Activated T-helper 2 cell treated with anti-CD3 and anti-CD28 coated beads, Interferon-gamma antibody, Interleukin-2, Interleukin-4, amounts not matched to agents 10 μg/mL and 5 μg/mL and 100 μg/mL, durations not matched to agents 14 hours and 24 hours and 36 hours (primary cell): ENCODE measurements at places on chromosomes 2 and 18. TPM values are rescaled to one million over a fixed set of nuclear protein-coding genes. Genes with fewer than 3 reads are reported as not detected.
A peak's percentile ranks its signal among the peaks of the same experiment; 100 is the strongest.

DSG3 gene
- not detected in 2 replicates for total RNA-seq

TRIM43 gene
- 0.11 and 0.25 TPM in 2 replicates for total RNA-seq

LRRTM1 gene
- total RNA-seq: not detected in 2 replicates

GPR35 gene
- total RNA-seq: 24.9 and 27.4 TPM in 2 replicates

DNA sequence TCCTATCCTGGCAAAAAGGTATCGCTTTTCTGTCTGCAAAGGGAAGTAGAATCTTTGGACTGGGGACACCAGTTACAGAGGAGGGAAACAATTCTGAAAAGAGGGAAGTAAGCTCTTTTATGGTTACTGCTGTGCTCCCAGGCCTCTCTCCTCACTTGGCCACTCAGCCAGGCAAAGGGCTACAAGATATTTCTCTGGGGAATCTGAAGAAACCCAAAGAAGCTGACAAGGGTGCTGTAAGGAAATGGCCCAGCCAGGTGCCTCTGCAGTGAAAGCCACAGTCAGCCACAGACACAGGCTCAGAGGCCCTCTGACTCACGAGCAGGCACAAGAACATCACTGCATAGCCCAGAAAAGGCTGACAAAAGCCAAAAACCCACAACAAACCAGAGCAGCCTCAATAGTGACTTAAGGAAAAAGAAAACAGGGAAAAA, 5.8 kb downstream of the HDLBP start:
- peak; percentile 51 for DNase-seq
- peaks cover 33% of the 10 kb centered on the region for H3K36me3 ChIP-seq
- no peaks in the 10 kb centered on the region for H3K27me3 ChIP-seq
- H3K4me1 ChIP-seq: peaks cover 55% of the 10 kb centered on the region
- peak overlapping the region; percentile 82 for H3K27ac ChIP-seq
- H3K4me3 ChIP-seq: peak overlapping the region; percentile 56

GRCh38 chr18:7417727-7418126, 149.4 kb upstream of the PTPRM start:
- H3K4me1 ChIP-seq: no peaks in the 10 kb centered on the region
- H3K36me3 ChIP-seq: no peaks in the 10 kb centered on the region
- H3K27me3 ChIP-seq: no peaks in the 10 kb centered on the region
- DNase-seq: no peak
- no peak overlapping the region for H3K27ac ChIP-seq
- no peak overlapping the region for H3K4me3 ChIP-seq

GRCh38 chr2:98560256-98560771, 48.0 kb downstream of the COA5 start:
- DNase-seq: no peak
- no peaks in the 10 kb centered on the region for H3K27me3 ChIP-seq
- H3K36me3 ChIP-seq: peaks cover 69% of the 10 kb centered on the region
- no peak overlapping the region for H3K4me3 ChIP-seq
- H3K4me1 ChIP-seq: peaks cover 32% of the 10 kb centered on the region

DNA sequence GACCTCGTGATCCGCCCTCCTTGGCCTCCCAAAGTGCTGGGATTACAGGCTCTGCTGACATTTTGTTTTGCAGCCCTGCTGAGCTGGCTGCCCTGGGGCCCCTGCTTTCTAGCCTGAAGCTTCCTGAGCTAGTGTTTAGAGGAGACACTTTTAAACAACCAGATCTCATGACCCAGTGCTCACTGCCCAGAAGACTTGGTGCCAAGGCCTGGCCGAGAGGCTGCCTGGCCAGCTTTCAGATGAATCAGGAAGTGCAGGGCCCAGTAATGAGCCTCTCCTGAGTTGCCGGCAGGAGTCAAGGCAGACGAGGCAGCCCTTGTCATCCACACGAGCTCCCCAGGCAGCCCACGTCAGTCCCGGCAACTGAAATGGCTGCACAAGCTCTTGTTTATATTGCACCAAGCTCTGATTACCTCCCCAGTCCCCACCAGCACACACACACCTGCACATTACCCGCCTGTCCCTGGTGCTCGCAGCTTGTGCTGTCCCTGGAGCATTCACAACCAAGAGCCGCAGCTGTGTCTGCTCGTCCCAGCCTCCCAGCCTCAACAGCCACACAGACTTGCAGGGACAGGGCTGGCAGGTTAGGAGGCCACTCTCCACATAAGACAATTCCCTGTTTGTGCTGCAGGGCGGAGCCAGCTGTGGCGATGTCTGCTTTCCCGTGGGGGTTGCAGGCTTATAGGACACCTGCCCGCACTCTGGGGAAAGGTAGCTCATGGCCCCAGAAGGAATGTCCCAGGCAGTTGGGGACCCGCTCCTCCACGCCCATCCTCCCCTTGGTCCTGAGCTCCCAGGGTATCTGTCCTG, 331.2 kb upstream of the MYT1L start:
- no peak overlapping the region for H3K27ac ChIP-seq
- H3K27me3 ChIP-seq: no peaks in the 10 kb centered on the region
- H3K4me3 ChIP-seq: no peak overlapping the region
- no peak for DNase-seq
- no peaks in the 10 kb centered on the region for H3K4me1 ChIP-seq
- H3K36me3 ChIP-seq: no peaks in the 10 kb centered on the region

DNA sequence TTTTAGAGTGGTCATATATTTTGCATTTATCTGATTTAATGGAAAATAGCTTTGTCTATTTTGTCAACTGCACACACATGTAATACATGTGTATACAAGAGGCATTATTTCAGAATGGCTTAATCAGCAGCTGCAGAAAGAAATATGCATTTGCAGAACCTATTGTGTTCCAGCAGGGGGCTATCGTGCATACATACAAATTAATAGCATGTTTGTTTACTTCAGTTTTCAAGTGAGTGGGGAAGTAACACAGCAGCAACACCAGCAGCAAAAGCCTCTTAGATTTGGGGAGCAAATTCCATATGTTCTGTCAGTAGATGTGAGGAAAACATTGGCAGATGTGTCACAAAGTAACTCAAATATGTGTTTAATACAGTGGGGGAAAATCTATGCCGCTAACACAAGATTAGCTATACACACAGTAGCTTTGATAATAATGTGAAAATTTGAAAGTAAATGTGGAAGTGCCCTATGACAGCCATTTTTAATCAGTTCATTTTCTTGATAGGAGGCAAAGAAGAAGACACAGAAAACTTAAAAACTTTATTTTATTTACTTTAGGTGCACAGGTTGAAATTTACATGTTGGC, 218.1 kb downstream of the WDR7 start:
- no peak for DNase-seq
- peaks cover 6% of the 10 kb centered on the region for H3K4me1 ChIP-seq
- no peak overlapping the region for H3K27ac ChIP-seq
- no peaks in the 10 kb centered on the region for H3K36me3 ChIP-seq

- peaks cover 22% of the 10 kb centered on the region for H3K27me3 ChIP-seq
- no peak for DNase-seq
- no peak overlapping the region for H3K27ac ChIP-seq
- H3K36me3 ChIP-seq: no peaks in the 10 kb centered on the region
- no peaks in the 10 kb centered on the region for H3K4me1 ChIP-seq
- no peak overlapping the region for H3K4me3 ChIP-seq
Observed at GRCh38 chr2:118279005-118279404, 190.7 kb downstream of the INSIG2 start.

DNA sequence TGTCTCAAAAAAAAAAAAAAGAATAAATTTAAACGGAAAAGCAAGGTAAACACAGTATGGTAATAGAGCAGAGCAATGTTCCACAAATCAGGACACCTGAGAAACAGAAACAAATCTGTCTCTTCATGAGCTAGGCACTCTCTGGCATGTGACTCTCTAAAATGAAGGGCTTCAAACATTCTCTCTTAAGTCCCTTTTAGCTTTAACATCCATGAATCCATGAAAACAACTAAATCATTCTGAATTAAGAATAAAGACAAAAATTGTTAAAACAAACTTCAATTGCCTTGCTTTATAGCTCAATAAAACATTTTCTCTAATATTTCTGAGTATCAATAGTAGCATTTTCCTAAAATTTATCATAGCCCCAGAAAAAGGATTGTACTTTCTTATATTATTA, 132.1 kb downstream of the NBAS start:
- no peaks in the 10 kb centered on the region for H3K27me3 ChIP-seq
- no peaks in the 10 kb centered on the region for H3K4me1 ChIP-seq
- peaks cover 3% of the 10 kb centered on the region for H3K36me3 ChIP-seq
- DNase-seq: no peak
- H3K27ac ChIP-seq: no peak overlapping the region

GRCh38 chr2:219506802-219507526, 7.3 kb upstream of the ASIC4 start:
- no peak overlapping the region for H3K4me3 ChIP-seq
- DNase-seq: no peak
- peaks cover 6% of the 10 kb centered on the region for H3K4me1 ChIP-seq
- H3K27ac ChIP-seq: no peak overlapping the region
- peaks cover 28% of the 10 kb centered on the region for H3K36me3 ChIP-seq
- peaks cover 24% of the 10 kb centered on the region for H3K27me3 ChIP-seq

DNA sequence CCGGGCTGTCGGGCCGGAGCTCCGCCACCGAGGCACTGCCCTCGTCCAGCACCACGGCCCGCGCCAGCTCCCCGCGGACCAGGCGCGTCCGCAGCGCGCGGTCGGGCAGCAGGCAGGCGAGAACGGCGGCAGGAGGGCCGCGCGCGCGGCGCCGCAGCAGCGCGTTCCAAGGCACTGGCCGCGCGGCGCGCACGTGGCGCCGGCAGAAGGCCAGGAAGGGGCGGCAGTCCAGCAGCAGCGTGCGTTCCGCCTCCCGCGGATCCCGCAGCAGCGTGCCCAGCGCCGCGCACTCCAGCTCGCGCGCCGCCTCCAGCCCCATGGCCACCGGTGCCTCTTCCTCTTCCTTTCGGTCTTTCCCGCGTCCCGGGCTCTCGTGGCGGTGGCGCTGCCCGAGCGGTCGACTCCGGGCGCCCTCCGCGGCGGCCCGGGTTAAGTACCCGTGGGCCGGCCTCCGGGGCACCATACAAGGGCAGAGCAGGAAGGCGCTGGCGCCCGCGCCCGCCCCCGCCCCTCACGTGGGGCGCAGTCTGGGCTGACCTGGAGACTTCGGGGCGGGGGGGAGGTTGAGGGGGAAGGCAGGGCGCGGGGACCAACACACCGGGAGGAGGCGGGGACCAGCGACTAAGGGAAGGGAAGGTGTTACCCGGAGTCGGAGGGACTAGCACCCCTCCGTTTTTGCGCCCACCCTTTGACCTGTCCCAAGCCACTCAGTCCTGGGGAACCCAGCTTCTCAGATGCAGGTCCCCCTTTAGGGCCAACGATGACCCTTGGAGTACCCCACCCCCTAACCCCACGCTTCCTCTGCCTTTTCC, at the start of gene DUSP2:
DUSP2 (minus strand) TSS at position 405 of the 812 bp plus-strand sequence; CDS start at position 319, 86 bp downstream.
- peak within 1 kb of the TSS; percentile 95 for H3K4me3 ChIP-seq
- peak; percentile 83 for DNase-seq
- no peaks in the 10 kb centered on the region for H3K27me3 ChIP-seq
- peaks cover 37% of the 10 kb centered on the region for H3K36me3 ChIP-seq
- H3K27ac ChIP-seq: peak within 1 kb of the TSS; percentile 97
- peaks cover 49% of the 10 kb centered on the region for H3K4me1 ChIP-seq

DNA sequence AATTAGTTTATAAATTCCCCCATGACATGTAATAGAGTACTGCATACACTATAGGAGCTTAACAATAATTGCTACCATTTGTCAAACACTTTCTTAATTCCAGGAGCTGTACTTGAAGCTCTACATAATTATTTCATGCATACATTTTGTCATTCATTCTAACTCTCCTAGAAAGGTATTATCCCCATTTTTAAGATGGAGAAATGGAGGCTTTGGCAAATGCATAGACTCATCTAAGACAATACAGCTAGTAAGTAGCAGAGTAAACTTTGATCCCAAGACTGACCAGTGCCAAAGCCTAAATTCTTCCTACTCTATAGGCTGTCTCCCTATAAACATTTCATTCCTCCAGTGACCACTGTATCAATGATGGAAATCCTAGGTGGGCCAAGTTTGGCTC, 42.6 kb upstream of the TMEM247 start:
- no peak for DNase-seq
- no peak overlapping the region for H3K4me3 ChIP-seq
- H3K36me3 ChIP-seq: peaks cover 13% of the 10 kb centered on the region
- H3K27ac ChIP-seq: peak overlapping the region; percentile 26
- H3K4me1 ChIP-seq: peaks cover 87% of the 10 kb centered on the region

GRCh38 chr2:193556766-193557470, 1362.2 kb upstream of the TMEFF2 start:
- no peaks in the 10 kb centered on the region for H3K4me1 ChIP-seq
- no peak overlapping the region for H3K4me3 ChIP-seq
- H3K36me3 ChIP-seq: no peaks in the 10 kb centered on the region
- no peaks in the 10 kb centered on the region for H3K27me3 ChIP-seq
- DNase-seq: no peak

- no peak for DNase-seq
- H3K27ac ChIP-seq: no peak overlapping the region
- peaks cover 3% of the 10 kb centered on the region for H3K36me3 ChIP-seq
- no peak overlapping the region for H3K4me3 ChIP-seq
- H3K27me3 ChIP-seq: peaks cover 74% of the 10 kb centered on the region
- peaks cover 8% of the 10 kb centered on the region for H3K4me1 ChIP-seq
Observed at GRCh38 chr2:44931198-44931780, 10.2 kb upstream of the SIX3 start.

- H3K4me1 ChIP-seq: peaks cover 18% of the 10 kb centered on the region
- no peaks in the 10 kb centered on the region for H3K36me3 ChIP-seq
- DNase-seq: peak; percentile 21
- no peak overlapping the region for H3K27ac ChIP-seq
- H3K27me3 ChIP-seq: peaks cover 41% of the 10 kb centered on the region
Observed at GRCh38 chr2:1995987-1996386, 251.7 kb upstream of the PXDN start.

DNA sequence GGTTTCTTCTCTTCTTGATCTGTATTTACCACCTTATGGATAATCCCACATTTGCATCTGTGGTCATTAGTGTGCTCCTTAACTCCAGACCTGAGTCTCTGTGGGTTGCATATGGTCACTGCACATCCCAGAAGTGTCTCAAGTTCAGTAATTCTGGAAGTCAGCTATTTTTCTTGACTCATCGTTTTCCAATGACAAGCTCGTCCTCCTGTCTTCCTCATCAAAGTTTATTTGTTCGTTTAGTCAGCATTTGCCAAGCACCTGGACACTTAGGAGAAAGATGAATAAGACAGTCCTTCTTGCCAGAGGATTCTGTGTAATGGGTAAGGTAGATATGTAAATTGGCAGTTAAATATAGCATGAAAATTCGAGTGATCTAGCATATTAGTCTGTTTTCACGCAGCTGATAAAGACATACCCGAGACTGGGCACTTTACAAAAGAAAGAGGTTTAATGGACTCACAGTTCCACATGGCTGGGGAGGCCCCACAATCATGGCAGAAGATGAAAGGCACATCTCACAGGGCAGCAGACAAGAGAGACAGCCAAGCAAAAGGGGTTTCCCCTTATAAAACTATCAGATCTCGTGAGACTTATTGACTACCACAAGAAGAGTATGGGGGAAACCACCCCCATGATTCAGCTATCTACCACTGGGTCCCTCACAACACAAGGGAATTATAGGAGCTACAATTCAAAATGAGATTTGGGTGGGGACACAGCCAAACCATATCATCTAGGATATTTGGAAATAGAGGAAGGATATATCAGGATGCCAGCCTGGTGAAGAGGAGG, 19.4 kb downstream of the FASTKD2 start:
- no peak overlapping the region for H3K4me3 ChIP-seq
- H3K36me3 ChIP-seq: peaks cover 81% of the 10 kb centered on the region
- no peak overlapping the region for H3K27ac ChIP-seq
- H3K27me3 ChIP-seq: no peaks in the 10 kb centered on the region
- peaks cover 12% of the 10 kb centered on the region for H3K4me1 ChIP-seq
